ENCODE measurements at places on chromosomes 1 and 21.

GRCh38 chr1:25700626-25701025, 84.0 kb downstream of the MAN1C1 start:
- no peak overlapping the region for H3K4me3 ChIP-seq
- H3K4me1 ChIP-seq: peaks cover 13% of the 10 kb centered on the region
- no peaks in the 10 kb centered on the region for H3K36me3 ChIP-seq
- no peak for DNase-seq
- H3K27me3 ChIP-seq: no peaks in the 10 kb centered on the region

- H3K4me3 ChIP-seq: no peak overlapping the region
- no peaks in the 10 kb centered on the region for H3K36me3 ChIP-seq
- peaks cover 19% of the 10 kb centered on the region for H3K4me1 ChIP-seq
- no peak for DNase-seq
- H3K27me3 ChIP-seq: no peaks in the 10 kb centered on the region
- H3K27ac ChIP-seq: no peak overlapping the region
Measured at GRCh38 chr1:89999208-89999607, 4.3 kb downstream of the ZNF326 start.

DNA sequence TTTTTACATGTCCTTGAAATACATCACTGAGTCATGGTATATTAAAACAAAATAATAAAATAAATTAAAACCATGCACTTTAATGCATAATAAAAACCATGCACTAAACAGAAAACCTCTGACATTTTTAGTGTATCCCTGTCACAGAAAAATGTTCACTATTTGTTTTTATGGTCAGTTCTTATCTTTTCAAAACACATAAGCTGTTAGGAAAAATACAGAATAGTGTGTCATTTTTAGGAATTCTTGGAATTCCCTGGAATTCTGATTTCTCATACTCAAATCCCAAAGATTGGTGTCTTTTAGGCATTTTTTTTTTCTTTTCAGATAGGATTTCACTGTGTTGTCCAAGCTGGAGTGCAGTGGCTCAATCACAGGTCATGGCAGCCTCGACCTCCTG, 25.1 kb upstream of the TINAGL1 start:
- DNase-seq: no peak
- H3K27me3 ChIP-seq: no peaks in the 10 kb centered on the region
- H3K36me3 ChIP-seq: no peaks in the 10 kb centered on the region
- no peak overlapping the region for H3K27ac ChIP-seq

- peak overlapping the region; percentile 81 for H3K27ac ChIP-seq
- no peak for DNase-seq
- no peaks in the 10 kb centered on the region for H3K27me3 ChIP-seq
- H3K4me1 ChIP-seq: no peaks in the 10 kb centered on the region
- H3K4me3 ChIP-seq: peak overlapping the region; percentile 25
- no peaks in the 10 kb centered on the region for H3K36me3 ChIP-seq
Measured at GRCh38 chr1:15201849-15202551, 45.0 kb upstream of the FHAD1 start.

- DNase-seq: no peak
- no peak overlapping the region for H3K27ac ChIP-seq
- no peaks in the 10 kb centered on the region for H3K27me3 ChIP-seq
- no peaks in the 10 kb centered on the region for H3K36me3 ChIP-seq
- no peaks in the 10 kb centered on the region for H3K4me1 ChIP-seq
- H3K4me3 ChIP-seq: no peak overlapping the region
Measured at GRCh38 chr1:193313354-193314140, 127.1 kb upstream of the B3GALT2 start.

GRCh38 chr1:4308806-4309205, 345.6 kb upstream of the AJAP1 start:
- no peaks in the 10 kb centered on the region for H3K27me3 ChIP-seq
- H3K27ac ChIP-seq: no peak overlapping the region
- no peak overlapping the region for H3K4me3 ChIP-seq
- H3K36me3 ChIP-seq: no peaks in the 10 kb centered on the region

GRCh38 chr1:171654942-171655745, 2.7 kb upstream of the MYOC start:
- H3K27ac ChIP-seq: peak overlapping the region; percentile 89
- H3K4me1 ChIP-seq: peaks cover 57% of the 10 kb centered on the region
- H3K36me3 ChIP-seq: no peaks in the 10 kb centered on the region
- no peaks in the 10 kb centered on the region for H3K27me3 ChIP-seq
- H3K4me3 ChIP-seq: no peak overlapping the region
- DNase-seq: peak; percentile 61

DNA sequence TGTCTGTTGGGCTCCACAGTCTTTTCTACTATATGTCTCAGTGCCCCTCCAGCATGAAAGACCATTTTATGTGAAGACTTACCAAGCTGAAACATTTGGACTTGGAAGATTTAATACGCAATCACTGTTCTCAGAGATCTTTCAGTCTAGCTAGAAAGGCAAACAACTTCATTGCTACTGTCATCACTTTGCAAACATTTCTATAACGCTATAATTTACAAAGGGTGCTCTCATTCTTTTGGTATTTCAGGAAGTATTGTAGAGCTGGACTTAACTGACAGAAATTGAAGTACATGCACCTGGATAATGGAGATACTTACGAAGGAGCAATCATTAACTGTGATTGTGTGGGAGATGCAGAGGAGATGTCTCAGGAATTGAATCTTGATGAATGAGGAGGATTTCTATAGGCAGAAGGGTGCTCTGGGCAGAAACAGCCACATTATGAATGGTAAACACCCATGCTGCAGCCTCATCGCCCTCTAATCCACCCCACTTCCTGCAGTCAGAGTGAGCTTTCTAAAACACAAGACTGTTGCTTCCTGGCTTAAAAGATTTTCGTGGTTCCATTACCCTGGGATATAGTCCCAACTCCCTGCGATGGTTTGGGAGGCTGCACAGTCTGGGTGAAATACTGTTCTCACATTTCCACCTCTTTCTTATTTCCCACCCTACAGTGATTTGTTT, 75.1 kb upstream of the GNG12 start:
- no peaks in the 10 kb centered on the region for H3K36me3 ChIP-seq
- DNase-seq: no peak
- H3K4me1 ChIP-seq: no peaks in the 10 kb centered on the region
- no peaks in the 10 kb centered on the region for H3K27me3 ChIP-seq
- H3K27ac ChIP-seq: no peak overlapping the region
- H3K4me3 ChIP-seq: no peak overlapping the region

GRCh38 chr21:31647650-31648049, 11.8 kb upstream of the SOD1 start:
- no peak overlapping the region for H3K4me3 ChIP-seq
- H3K27ac ChIP-seq: no peak overlapping the region
- no peak for DNase-seq
- H3K4me1 ChIP-seq: no peaks in the 10 kb centered on the region

- H3K27ac ChIP-seq: no peak overlapping the region
- H3K36me3 ChIP-seq: no peaks in the 10 kb centered on the region
- peaks cover 20% of the 10 kb centered on the region for H3K27me3 ChIP-seq
- H3K4me3 ChIP-seq: no peak overlapping the region
- no peak for DNase-seq
Measured at GRCh38 chr1:5311147-5311546, 656.7 kb downstream of the AJAP1 start.

- H3K4me1 ChIP-seq: peaks cover 26% of the 10 kb centered on the region
- H3K27ac ChIP-seq: peak overlapping the region; percentile 35
- DNase-seq: peak; percentile 78
- H3K27me3 ChIP-seq: no peaks in the 10 kb centered on the region
Measured at GRCh38 chr1:226001963-226002666, 3.0 kb upstream of the SDE2 start.

GRCh38 chr1:188433425-188433824, 1604.7 kb downstream of the PLA2G4A start:
- H3K36me3 ChIP-seq: no peaks in the 10 kb centered on the region
- DNase-seq: no peak
- no peak overlapping the region for H3K4me3 ChIP-seq
- no peaks in the 10 kb centered on the region for H3K4me1 ChIP-seq
- no peak overlapping the region for H3K27ac ChIP-seq

- no peak overlapping the region for H3K27ac ChIP-seq
- no peak overlapping the region for H3K4me3 ChIP-seq
- no peak for DNase-seq
Measured at GRCh38 chr1:187847531-187847930, 1018.8 kb downstream of the PLA2G4A start.

DNA sequence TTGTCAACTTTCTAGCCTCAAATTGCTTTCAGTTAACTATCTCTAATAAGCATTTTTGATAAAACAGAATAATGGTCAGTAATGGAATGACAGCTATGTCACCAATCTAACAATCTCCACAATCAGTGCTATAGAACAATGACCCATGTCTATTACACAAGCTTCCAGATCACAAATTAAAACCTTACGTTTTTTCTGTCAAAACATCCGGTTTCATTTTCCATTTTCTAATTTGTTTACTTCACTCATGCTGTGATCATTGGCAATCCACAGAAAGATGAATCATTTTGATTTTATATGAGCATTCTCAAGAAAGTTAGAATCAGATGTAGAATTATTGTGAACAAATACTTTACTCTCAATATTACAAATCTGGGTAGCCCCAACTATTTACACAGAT, 80.3 kb downstream of the KCNT2 start:
- no peaks in the 10 kb centered on the region for H3K36me3 ChIP-seq
- DNase-seq: no peak
- no peaks in the 10 kb centered on the region for H3K27me3 ChIP-seq
- no peak overlapping the region for H3K4me3 ChIP-seq
- no peaks in the 10 kb centered on the region for H3K4me1 ChIP-seq
- no peak overlapping the region for H3K27ac ChIP-seq

- DNase-seq: peak; percentile 33
- H3K4me1 ChIP-seq: peaks cover 10% of the 10 kb centered on the region
- no peak overlapping the region for H3K4me3 ChIP-seq
- H3K36me3 ChIP-seq: no peaks in the 10 kb centered on the region
- peak overlapping the region; percentile 79 for H3K27ac ChIP-seq
Measured at GRCh38 chr1:192559115-192560006, 16.2 kb upstream of the RGS1 start.

GRCh38 chr1:34917017-34917416, 12.4 kb downstream of the DLGAP3 start:
- no peak overlapping the region for H3K4me3 ChIP-seq
- H3K36me3 ChIP-seq: no peaks in the 10 kb centered on the region
- H3K4me1 ChIP-seq: no peaks in the 10 kb centered on the region
- peaks cover 34% of the 10 kb centered on the region for H3K27me3 ChIP-seq
- DNase-seq: no peak
- H3K27ac ChIP-seq: no peak overlapping the region

- no peak for DNase-seq
- H3K27me3 ChIP-seq: peaks cover 44% of the 10 kb centered on the region
- H3K4me3 ChIP-seq: no peak overlapping the region
Measured at GRCh38 chr1:22575532-22576149, 12.4 kb downstream of the EPHA8 start.

DNA sequence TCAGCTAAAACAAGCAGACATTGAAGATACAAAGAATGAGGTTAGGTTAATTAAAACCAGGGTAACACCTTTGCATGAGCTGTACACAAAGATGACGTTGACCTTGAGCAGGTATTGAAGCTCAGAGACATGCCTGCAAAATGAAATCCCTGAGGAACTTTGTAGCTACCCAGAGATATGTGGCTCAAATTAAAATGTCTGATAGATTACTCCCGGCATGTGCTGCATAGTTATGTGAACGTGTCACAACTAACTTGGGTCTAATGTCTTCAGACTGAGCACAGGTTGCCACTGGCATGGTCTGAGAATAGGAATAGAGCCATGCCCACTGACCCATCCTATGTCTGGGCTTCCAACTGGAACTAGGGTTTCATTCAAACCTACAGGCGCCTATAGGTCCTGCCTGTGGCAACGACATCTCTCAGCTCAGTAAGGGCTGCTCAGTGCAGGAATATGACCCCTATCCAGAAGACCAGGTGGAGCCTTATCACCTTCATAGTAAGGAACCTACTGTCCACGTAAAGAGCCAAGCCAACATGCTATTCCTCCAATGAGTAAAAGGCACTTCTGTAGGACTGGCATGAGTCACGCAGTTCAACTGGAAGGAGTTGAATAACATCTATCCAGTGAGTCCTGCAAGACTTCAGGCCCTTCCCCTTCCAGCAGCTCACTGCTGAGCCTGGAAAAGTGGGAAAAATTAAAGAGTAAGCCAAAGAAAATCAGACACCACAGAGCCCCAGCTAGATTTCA, 60.7 kb downstream of the PRKAB2 start:
- DNase-seq: no peak
- no peak overlapping the region for H3K4me3 ChIP-seq
- H3K4me1 ChIP-seq: no peaks in the 10 kb centered on the region
- H3K27me3 ChIP-seq: no peaks in the 10 kb centered on the region
- H3K27ac ChIP-seq: no peak overlapping the region

- no peaks in the 10 kb centered on the region for H3K36me3 ChIP-seq
- H3K27ac ChIP-seq: no peak overlapping the region
- no peaks in the 10 kb centered on the region for H3K27me3 ChIP-seq
- H3K4me1 ChIP-seq: no peaks in the 10 kb centered on the region
- no peak overlapping the region for H3K4me3 ChIP-seq
Measured at GRCh38 chr1:6688001-6688400, 13.6 kb downstream of the DNAJC11 start.

DNA sequence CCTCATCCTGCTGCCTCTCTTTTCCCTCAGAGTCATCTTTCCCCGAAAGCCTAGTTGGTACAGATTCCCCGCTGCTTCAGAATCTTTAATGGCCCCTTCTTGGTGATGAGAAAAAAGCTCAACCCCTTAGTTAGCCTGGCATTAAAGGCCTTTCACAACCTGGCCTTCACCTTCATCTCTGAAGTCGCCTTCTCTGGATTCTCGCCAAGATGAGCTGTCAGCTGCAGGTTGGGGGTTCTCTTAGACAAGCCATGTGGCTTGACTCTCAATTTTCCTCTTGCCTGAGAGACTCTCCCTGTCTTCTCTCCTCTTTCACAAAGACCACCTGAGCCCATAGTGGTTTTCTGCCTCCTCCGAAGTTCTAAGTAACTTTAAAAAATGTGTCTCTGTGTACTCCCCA, 15.5 kb upstream of the DISC1 start:
- H3K36me3 ChIP-seq: no peaks in the 10 kb centered on the region
- no peak for DNase-seq

- no peaks in the 10 kb centered on the region for H3K36me3 ChIP-seq
- H3K4me1 ChIP-seq: no peaks in the 10 kb centered on the region
- DNase-seq: peak; percentile 51
- peaks cover 45% of the 10 kb centered on the region for H3K27me3 ChIP-seq
- H3K27ac ChIP-seq: no peak overlapping the region
Measured at GRCh38 chr21:44425895-44426662, 29.2 kb upstream of the LRRC3 start.

DNA sequence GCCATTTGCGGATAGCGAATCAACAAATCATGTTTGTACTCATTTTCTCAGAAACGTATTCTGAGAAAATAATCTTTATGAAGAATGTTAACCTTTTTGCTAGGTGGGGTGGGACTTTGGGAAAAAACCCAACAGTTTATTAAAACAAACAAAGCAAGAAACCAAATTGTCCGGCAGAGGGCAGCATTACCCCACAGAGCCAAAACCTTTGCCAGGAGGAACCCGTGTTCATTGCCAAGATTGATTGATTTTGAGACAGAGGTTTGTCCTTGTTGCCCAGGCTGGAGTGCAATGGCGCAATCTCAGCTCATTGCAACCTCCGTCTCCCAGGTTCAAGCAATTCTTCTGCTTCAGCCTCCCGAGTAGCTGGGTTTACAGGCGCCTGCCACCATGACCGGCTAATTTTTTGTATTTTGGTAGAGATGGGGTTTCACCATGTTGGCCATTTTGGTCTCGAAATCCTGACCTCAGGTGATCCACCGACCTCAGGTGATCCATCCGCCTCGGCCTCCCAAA, 70.8 kb upstream of the RHOU start:
- no peaks in the 10 kb centered on the region for H3K36me3 ChIP-seq
- H3K27me3 ChIP-seq: no peaks in the 10 kb centered on the region
- no peak overlapping the region for H3K27ac ChIP-seq
- H3K4me1 ChIP-seq: peaks cover 21% of the 10 kb centered on the region
- peak; percentile 72 for DNase-seq

- no peaks in the 10 kb centered on the region for H3K27me3 ChIP-seq
- no peak overlapping the region for H3K27ac ChIP-seq
- no peaks in the 10 kb centered on the region for H3K36me3 ChIP-seq
- H3K4me1 ChIP-seq: no peaks in the 10 kb centered on the region
Measured at GRCh38 chr1:107496002-107496401, 355.2 kb downstream of the NTNG1 start.
